ENCODE measurements at places on chromosomes 2 and 18.

- DNase-seq, result no peak
Measured at GRCh38 chr18:34841891-34842290, 131.8 kb downstream of the DTNA start.

DNA sequence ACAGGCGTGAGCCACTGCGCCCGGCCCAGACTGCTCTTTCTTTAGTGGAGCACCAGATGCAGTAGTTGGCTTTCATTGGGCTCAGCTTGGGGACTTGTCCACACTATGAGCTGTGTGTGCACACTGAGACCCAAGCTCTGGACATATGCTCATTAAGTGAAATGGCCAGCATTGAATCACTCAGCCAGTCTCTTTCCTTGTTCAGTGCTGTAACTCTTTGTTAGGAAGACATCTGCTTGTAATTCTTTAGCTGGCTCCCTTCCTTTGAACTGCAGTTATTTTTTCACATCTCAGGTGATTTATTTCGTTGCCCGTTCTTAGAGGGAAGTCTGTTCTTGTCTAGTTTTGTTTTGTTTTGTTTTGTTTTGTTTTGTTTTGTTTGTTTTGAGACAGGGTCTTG lies 70.5 kb downstream of the CAB39 start:
- no peak for DNase-seq

- DNase-seq, result peak; percentile 47
Measured at GRCh38 chr18:12308386-12309100, 502 bp downstream of the TUBB6 start.

DNA sequence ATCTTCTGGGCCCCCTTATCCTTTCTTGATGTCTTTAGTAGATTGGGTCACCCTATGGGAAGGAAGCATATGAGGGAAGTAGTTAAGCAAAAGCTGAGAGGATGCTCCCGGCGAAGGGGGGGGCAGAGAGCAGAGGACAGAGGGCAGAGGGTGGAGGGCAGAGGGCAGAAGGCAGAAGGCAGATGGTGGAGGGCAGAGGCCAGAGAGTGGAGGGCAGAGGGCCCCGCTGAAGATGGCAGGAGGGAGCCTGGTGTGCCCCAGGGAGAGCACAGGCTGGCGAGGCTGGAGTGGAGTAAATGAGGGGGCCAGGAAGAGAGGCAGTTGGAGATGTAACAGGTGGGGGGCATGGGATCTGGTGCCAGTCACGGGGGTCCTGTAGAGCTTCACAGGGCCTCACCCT lies 7.0 kb downstream of the MLPH start:
- no peak for DNase-seq

DNA sequence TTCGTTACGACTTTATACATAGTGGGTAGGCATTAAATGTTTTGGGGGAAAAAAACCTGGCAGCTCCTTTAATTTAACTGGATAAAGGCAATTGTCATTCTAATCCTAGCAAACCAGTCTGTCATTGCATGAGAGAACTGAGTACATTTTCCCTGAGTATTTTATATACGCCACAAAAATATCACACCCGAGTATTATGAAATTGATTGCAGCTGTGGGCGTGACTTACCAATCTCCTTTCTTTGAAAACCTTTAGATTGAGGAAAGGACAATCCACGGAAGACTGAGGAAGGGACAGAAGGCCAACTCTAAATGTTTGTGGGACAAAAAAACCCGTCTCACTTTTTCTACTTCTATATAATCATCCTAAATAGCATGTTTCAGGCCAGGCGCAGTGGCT lies 9.0 kb downstream of the TM4SF20 start:
- DNase-seq, result no peak

- DNase-seq, result no peak
Measured at GRCh38 chr18:63292831-63293683, 26.5 kb downstream of the BCL2 start.

DNA sequence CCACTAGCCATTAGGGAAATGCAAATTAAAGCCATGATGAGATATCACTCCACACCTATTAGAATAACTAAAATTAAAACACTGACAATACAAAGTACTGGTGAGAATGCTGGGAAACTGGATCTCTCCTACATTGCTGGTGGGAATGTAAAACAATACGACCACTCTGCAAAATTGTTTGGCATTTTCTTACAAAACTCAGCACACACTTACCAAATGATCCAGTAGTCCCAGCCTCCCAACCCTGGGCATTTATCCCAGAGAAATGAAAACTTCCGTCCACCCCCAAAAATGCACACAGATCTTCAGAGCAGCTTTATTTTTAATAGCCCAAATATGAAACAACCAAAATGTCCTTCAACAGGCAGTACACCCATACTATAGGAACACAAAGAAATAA lies 8.9 kb upstream of the TMSB10 start:
- DNase-seq, result no peak

GRCh38 chr2:239381709-239382134 lies 19.1 kb downstream of the HDAC4 start:
- DNase-seq, result no peak

DNA sequence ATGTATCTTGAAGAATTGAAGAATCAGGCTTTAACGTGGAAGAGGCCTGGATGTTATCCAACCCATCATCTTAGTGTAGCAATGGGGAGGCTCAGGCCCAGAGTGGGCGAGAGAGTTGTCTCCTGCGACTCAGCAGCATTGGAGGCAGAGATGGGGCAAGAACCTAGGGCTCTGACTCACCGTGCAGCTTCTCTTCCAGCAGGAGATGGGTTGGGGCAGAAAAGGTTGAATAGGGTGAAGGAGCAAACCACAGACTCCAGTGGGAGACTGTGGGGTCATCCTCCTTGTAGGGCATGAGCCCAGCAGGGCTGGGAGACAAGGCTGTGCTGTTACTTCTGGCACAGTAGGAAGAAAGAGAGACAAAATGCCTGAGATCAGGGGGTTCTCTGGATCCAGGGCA lies 1.4 kb downstream of the IL36RN start:
- no peak for DNase-seq

DNA sequence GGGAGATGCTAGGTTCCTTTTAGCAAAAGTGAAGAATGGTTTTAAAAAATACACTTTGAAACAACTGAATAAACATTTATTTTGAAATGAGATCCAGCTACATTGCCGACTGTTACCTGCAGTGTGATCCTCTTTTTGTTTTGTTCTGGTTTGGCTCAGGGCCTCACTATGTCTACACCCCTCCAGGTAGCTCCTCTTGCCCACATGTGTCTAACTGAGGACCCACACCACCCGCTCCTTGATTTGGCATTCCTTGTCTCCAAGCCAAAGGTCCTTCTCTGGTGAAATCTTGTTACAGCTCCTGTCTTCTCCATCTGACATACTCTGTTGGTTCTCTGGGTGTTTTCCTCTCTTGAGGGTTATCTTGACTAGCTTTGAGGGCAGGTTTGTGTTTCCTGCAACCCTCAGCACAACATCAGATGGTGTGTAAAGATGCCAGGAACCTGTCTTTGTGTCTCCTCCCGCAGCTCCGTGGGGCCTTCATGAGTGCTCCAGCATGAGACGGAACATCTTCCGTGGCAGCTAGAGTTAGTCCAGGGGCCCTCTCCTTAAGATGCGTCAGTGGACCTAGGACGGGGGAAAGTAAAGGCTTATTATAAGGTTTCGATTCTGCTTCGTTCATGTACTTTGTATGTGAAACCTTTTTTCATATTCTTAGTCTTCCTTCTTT lies 32.1 kb downstream of the MAP4K4 start:
- DNase-seq, result no peak

DNA sequence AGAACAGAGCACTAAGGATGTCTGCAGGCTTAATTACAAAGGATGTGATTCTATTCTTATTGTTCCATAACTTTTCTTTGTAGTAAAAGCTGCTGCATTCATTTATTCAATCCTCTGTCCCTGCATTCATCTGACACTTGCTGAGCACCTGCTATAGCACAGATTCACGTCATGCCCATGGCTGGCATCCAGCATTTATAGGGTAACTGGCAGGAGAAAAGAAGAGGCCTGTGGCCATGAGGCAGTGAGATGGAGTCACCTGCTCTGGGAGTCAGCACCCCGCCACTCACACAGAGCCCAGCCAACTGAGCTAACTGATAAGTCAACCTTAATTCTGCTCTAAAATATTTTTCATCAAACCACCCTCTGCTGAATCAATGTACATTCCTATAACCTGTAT lies 18.3 kb upstream of the CDC42EP3 start:
- no peak for DNase-seq

DNA sequence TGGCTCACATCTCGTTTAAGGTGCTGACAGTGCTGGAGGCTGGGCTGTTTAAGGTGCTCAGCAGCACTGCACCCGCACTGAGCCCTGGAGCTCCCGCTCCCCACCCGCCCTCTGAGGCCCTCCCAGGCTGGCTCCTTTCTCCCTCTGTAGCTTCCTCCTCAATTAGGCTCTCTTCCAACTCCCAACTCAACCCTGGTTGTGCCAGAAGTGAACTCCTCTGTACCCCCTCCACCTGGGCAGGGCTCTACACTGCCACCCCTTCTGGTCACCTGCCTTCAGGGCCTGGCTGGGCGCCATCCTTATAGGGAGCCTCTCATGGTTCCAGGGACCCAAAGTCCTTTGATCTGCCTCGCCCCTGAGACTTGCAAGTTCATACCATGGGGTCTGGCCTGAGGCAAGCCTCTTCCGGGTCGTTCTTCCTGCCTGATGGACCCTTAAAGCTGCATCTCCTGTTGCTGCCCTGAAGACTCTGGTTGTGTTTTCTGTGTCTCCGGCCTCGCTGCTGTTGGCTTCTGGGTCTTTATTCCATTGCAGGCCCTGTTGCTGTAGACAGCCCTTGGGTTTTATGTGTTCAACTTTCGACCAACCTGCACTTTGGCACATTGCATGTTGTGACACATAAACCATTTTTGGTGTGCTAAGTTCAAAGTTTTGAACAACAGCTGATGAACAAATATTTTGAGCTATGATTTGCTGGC lies 199.6 kb downstream of the LDLRAD4 start:
- no peak for DNase-seq

- DNase-seq, result no peak
Measured at GRCh38 chr2:9212661-9213411, 6.2 kb downstream of the ASAP2 start.

DNA sequence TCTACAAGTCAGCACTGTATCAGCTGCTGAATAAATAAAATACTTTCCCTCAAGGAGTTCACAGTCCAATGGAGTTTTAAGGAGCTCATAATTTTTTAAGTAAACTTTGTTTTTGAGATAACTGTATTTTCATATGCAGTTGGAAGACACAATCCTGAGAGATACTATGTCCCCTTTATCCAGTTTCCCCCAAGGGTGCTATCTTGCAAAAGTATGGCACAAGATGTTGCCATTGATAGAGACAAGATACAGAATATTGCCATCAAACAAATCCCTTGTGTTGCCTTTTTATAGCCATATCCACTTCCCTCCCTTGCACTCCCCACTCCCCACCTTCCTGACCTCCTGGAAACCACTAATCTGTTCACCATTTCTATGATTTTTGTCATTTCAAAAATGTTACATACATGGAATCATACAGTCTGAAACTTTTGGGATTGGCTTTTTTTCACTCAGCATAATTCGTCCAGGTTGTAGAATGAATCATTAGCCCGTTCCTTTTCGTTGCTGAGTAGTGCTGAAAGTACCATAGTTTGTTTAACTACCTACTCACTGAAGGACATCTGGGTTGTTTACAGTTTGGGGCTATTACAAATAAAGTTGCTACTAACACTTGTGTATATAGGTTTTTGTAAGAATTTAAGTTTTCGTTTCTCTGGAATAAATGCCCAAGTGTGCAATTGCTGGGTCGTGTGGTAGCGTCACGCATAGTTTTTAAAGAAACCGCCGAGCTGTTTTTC lies 30.2 kb upstream of the SERTAD2 start:
- DNase-seq, result no peak

DNA sequence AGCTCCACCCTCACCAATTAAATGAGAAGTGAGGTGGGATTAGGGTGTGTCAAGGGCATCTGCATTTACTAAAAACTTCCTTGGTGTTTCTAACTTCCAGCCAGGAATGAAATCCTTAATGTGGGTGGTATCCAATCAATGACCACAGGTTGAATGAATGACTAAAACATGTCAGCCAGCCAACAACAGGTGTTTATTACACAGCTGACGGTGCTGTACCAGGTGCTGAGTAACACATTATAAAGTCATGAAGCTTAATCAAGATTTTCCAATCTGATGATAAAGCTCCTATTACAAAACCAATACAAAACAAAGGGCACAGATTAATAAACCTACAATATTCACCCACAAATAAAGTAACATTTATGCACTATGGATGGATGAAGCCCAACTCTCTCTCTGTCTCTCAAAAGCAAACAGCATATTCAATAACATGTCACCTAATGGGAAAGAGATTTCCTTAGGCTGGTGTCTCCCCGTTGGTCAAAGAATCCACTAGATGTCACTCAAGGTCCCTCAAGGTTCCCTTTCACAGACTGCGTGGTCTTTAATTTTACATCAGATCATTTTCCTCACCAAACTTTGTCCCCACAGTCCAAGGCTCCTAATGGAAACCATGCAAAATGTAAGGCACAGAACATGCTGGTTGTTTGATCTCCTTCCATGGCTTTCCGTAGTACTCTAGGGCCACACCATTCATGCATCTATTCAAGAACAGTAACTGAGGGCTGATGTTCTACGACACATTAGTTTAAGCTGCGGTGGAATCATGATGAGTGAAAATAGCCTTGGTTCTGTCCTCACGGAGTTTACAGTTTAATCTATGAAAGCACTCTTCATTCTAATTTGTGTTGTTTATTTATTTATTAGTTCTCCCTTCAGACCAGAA lies 6.4 kb upstream of the PTPN4 start:
- DNase-seq, result peak; percentile 72

DNA sequence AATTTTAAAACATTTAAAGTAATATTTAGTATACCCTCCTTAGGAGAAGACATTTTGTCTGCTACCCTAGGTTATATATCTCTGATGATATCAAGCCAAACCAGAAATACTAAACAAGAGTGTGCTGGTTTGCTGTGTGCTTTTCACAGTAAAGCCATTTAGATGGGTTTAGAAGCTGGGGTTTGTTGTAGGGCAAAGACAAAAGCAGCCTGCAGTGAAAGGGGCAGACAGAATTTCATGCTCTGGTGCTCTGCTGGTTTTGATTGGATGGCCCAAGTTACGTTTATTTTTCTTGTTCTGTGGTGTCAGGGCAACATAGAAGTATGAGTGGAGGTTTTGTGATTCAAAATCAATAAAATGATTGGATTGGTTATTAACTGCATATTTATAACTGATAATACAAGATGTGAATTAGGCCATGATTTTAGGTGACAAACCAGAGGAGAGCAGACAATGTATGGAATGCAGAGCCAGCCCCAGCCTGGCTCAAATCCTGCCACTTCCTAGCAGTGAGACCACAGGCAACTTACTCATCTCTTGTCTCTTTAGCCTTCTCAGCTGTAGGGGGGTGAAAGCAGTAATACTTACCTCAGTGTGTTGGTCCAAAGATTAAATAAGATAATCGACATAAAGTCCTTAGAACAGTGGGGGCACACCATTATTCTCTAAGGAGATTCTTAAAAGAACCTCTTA lies 30.9 kb upstream of the IER3IP1 start:
- no peak for DNase-seq

DNA sequence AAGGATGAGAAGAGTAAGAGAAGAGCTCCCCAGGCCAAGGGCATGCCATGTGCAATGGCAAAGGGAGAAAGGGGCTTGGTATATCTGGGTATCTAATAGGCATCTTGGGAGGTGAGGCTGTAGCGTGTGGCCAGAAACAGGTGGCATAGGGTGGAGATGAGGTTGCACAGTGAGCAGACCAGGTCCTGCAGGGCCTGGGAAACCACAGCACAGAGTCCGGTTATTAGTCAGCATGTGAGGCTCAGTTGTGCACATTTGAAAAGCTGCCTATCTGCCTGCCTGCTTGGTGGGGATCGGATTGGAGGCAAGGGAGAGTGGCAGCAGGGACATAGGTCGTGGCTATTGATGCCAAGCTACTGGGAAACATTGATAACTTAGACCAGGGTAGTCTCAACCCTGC lies 190.6 kb downstream of the TPGS2 start:
- DNase-seq, result no peak

Measured in HT-29 (cell line).